Stimulated activated CD4-positive, alpha-beta T cell treated with anti-CD3 and anti-CD28 coated beads, Interleukin-15, amount 100 ng/mL, for 1 hour (primary cell): ENCODE measurements at places on chromosomes 1 and 21.

GRCh38 chr1:41329662-41330587 is 31.3 kb upstream of the FOXO6 start:
- DNase-seq: no peak

DNA sequence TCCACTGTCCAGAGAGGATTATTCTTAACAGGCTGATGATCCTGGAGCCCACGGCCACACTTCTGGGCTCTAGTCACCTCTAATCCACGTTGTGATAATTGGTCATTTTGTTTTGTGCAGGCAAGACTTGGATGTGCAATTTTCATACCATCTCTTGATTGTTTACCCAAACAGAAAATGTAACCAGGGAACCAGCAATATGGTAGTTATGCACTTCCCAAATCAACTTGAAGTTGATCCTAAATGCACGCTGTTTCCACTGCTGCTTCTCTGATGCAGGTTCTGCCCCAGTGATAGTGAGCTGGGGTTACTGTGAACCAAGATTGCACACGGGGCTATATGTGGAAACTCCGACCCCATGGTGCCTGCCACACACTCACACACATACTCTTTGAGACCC is 14.7 kb upstream of the KCNJ15 start:
- DNase-seq: no peak

- no peak for DNase-seq
Measured at GRCh38 chr1:200755456-200755855, 16.8 kb downstream of the CAMSAP2 start.

- DNase-seq: no peak
Measured at GRCh38 chr1:202578001-202578504, 132.2 kb downstream of the SYT2 start.

- DNase-seq: no peak
Measured at GRCh38 chr1:26280333-26281042, 602 bp downstream of the SH3BGRL3 start.

GRCh38 chr1:118504221-118504644 is 319.2 kb upstream of the SPAG17 start:
- no peak for DNase-seq
